Nephron progenitor cell (in vitro differentiated cells): ENCODE measurements at places on chromosomes 2 and 18.

- no peak for DNase-seq
- H3K4me3 ChIP-seq: no peak overlapping the region
- peaks cover 46% of the 10 kb centered on the region for H3K36me3 ChIP-seq
- H3K27ac ChIP-seq: no peak overlapping the region
Measured at GRCh38 chr2:127953849-127954248, 68.1 kb upstream of the AMMECR1L start.

DNA sequence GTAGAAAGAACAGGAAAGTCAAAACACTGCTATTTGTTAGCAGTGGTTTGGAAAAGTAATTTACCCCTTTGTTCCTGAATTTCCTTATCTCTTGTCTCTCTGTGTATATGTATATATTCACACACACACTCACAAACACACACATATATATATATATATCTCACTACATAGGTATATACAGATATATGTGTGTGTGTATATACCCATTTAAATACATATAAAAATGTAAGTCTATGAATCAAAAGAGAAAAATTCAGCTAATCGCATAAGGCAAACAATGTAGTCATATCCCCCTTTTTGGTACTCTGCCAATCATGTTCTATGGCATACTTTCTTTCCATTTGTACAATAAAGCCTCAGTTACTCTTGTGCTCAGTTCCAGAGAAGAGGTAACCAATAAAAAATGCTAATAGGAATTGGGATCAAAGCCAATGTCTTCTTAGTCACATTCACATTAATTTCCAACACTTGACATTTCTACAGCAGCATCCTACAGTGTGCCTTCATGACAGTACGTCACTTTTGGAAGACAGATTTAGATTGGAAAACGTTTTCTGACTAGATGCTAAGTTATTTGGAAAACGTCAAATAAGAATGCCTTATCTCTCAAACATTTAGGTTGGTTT lies 94.6 kb downstream of the MC4R start:
- no peak for DNase-seq
- no peak overlapping the region for H3K27ac ChIP-seq
- no peaks in the 10 kb centered on the region for H3K27me3 ChIP-seq
- no peaks in the 10 kb centered on the region for H3K4me1 ChIP-seq

GRCh38 chr2:197426723-197427603 lies 7.9 kb downstream of the SF3B1 start:
- H3K36me3 ChIP-seq: peaks cover 34% of the 10 kb centered on the region
- H3K27ac ChIP-seq: peak overlapping the region; percentile 84
- DNase-seq: no peak
- peaks cover 33% of the 10 kb centered on the region for H3K4me1 ChIP-seq
- H3K4me3 ChIP-seq: no peak overlapping the region

DNA sequence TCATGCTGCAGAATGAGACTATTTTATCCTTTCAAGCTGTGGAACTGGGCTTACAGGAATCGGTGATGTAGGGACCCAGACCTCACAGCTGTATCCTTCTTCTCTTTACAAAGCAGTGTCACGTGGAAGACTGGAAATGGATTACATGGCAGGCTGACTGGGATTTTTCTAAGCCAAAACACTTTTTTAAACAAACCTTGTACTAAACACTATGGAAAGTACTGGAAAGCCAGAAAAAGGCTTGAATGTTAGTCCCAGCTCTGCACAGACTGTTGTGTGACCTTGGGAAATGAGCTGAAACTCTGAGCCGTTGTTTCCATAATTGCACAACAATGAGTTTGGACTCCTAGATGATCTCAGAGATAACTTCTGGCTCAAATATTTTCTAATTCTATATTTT lies 7.6 kb upstream of the ADAM23 start:
- no peaks in the 10 kb centered on the region for H3K36me3 ChIP-seq
- DNase-seq: no peak
- H3K27me3 ChIP-seq: peaks cover 19% of the 10 kb centered on the region

DNA sequence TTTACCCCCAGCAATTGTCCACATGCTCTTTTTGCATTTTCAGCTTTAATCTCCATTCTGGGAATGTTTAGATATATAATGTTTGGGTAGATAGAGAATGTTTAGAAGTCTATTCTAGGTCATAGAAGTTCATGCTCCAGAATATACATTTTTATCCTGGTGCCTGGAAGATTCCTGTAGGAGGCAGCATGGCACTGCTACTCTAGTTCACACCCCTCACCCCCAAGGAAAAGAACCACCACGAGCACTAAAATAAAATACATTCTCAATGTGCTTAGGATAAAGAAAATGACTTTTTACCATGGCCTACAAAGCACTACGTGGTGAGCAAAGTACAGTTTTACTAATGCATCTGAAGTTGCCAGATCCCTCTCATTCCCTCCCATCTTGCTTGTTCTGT lies 53.8 kb downstream of the MYO1B start:
- DNase-seq: no peak
- H3K27ac ChIP-seq: peak overlapping the region; percentile 43
- H3K27me3 ChIP-seq: no peaks in the 10 kb centered on the region
- no peak overlapping the region for H3K4me3 ChIP-seq
- peaks cover 54% of the 10 kb centered on the region for H3K36me3 ChIP-seq

- H3K27me3 ChIP-seq: no peaks in the 10 kb centered on the region
- H3K4me3 ChIP-seq: no peak overlapping the region
- DNase-seq: no peak
- H3K36me3 ChIP-seq: peaks cover 33% of the 10 kb centered on the region
- H3K27ac ChIP-seq: no peak overlapping the region
Measured at GRCh38 chr2:169900686-169901085, 73.4 kb downstream of the UBR3 start.

DNA sequence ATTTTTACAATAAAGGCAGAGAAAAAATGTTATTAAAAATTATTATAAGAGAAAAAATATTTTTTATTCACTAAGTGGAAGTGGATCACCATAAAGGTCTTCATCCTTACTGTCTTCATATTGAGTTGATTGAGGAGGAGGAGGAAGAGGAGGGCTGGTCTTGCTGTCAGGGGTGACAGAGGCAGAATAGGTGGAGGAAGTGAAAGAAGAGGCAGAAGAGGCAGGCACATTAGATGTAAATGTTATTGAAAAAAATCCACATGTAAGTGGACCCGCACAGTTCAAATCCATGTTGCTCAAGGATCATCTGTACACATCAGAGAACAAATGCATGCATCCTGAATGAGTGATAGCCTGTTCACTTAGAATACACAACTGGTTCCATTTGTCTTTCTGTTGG lies 6.4 kb upstream of the SPATS2L start:
- no peak for DNase-seq
- peaks cover 11% of the 10 kb centered on the region for H3K27me3 ChIP-seq
- H3K27ac ChIP-seq: no peak overlapping the region
- no peaks in the 10 kb centered on the region for H3K36me3 ChIP-seq
- H3K4me1 ChIP-seq: peaks cover 5% of the 10 kb centered on the region
- H3K4me3 ChIP-seq: no peak overlapping the region

- H3K27ac ChIP-seq: peak overlapping the region; percentile 52
- no peak for DNase-seq
- H3K4me1 ChIP-seq: peaks cover 16% of the 10 kb centered on the region
- H3K27me3 ChIP-seq: no peaks in the 10 kb centered on the region
- H3K36me3 ChIP-seq: peaks cover 58% of the 10 kb centered on the region
- H3K4me3 ChIP-seq: peak overlapping the region; percentile 28
Measured at GRCh38 chr2:138536302-138536701, 34.7 kb downstream of the SPOPL start.

- no peaks in the 10 kb centered on the region for H3K36me3 ChIP-seq
- no peak overlapping the region for H3K4me3 ChIP-seq
- H3K4me1 ChIP-seq: no peaks in the 10 kb centered on the region
- DNase-seq: no peak
- peaks cover 10% of the 10 kb centered on the region for H3K27me3 ChIP-seq
- no peak overlapping the region for H3K27ac ChIP-seq
Measured at GRCh38 chr2:129502781-129503180, 476.7 kb upstream of the RAB6C start.

GRCh38 chr18:7071600-7071999 lies 46.0 kb downstream of the LAMA1 start:
- H3K4me3 ChIP-seq: no peak overlapping the region
- peaks cover 5% of the 10 kb centered on the region for H3K27me3 ChIP-seq
- H3K36me3 ChIP-seq: peaks cover 18% of the 10 kb centered on the region
- no peak for DNase-seq
- no peaks in the 10 kb centered on the region for H3K4me1 ChIP-seq

DNA sequence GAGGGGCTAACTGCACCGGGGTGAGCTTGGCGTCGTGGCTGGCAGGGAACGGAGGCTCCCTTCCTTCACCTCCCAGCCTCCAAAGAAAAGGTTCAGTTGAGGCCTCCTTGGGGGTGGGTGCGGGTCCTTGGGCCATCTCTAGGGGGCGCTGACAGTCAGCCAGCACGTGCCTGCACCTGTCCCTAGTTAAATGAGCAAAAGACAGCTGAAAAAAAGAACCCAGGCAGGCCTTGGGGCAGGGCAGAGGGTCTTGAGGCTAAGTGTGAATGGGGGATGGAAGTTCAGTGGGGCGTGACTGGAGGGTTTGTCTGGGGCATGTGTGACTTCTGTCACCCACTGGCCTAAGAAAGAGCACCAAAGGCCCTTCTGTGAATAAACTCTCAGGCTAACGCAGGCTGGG lies 56.4 kb downstream of the ZFP36L2 start:
- H3K4me1 ChIP-seq: peaks cover 58% of the 10 kb centered on the region
- peak overlapping the region; percentile 32 for H3K27ac ChIP-seq
- no peak overlapping the region for H3K4me3 ChIP-seq
- H3K36me3 ChIP-seq: no peaks in the 10 kb centered on the region

GRCh38 chr2:165901620-165902298 lies 51.8 kb downstream of the TTC21B start:
- no peaks in the 10 kb centered on the region for H3K27me3 ChIP-seq
- H3K27ac ChIP-seq: peak overlapping the region; percentile 29
- H3K4me1 ChIP-seq: peaks cover 15% of the 10 kb centered on the region
- DNase-seq: no peak

DNA sequence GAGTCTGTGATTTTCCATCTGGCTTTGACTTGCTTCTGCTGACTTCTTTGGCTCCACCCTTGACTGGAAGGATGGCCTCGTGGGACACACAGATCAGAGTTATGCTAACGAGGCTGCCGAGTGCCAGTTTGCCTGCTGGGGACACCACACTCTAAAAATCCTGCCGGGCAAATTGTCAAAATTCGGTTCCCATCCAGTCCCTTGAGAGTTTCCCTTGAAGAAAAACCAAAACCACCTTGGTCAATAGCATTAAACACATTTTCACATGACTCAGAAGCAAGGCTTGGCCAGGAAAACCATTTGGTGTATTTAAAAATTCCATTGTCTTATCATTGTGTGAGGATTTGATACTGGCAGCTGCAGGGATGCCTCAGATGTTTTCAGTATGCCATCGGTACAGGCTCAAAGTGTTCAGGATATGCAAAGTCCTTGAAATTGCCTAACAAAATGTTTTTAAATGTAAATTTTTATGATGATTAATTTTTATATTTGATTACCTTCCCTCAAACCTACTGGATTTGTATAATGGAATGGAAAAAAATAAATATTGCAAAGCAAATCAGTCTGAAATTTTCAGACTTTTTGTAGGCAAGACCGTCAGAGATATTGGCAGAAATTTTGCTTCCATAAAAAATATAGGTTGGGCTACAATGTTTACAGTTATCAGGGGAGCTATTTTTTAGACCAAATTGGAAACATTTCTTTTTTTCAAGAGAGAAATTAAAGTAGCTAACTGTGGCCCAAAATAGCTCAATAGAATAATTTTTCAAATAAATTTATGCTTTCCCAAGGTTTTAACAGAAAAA lies 41.6 kb downstream of the KCNE4 start:
- DNase-seq: no peak
- peaks cover 36% of the 10 kb centered on the region for H3K4me1 ChIP-seq
- H3K27me3 ChIP-seq: no peaks in the 10 kb centered on the region
- peaks cover 5% of the 10 kb centered on the region for H3K36me3 ChIP-seq
- no peak overlapping the region for H3K27ac ChIP-seq

GRCh38 chr18:8806100-8806797 lies 100.9 kb downstream of the MTCL1 start:
- H3K4me3 ChIP-seq: no peak overlapping the region
- peaks cover 18% of the 10 kb centered on the region for H3K36me3 ChIP-seq
- peaks cover 10% of the 10 kb centered on the region for H3K27me3 ChIP-seq
- DNase-seq: no peak
- no peak overlapping the region for H3K27ac ChIP-seq

DNA sequence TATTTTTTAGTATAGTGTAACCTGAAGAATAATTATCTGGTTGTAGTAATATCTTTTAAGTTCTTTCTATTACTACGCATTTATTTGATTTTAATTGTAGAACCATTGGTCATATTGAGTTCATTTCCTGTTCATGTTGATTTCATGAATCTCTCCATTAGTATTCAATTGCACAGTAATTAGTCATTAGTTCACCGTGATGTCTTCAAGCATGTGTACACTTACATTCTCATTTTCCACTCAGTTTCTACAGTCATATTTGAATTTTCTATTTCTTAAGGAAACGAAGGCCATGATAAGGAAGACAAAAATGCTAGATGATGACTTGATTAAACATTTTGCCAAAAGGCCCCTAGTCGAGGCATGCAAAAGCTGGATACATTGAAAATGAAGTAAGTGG lies 333.7 kb upstream of the FANCL start:
- H3K36me3 ChIP-seq: no peaks in the 10 kb centered on the region
- H3K4me3 ChIP-seq: no peak overlapping the region
- H3K4me1 ChIP-seq: no peaks in the 10 kb centered on the region
- H3K27ac ChIP-seq: no peak overlapping the region

GRCh38 chr18:35979112-35979511 lies 6.6 kb downstream of the RMP24 start:
- H3K4me3 ChIP-seq: no peak overlapping the region
- no peak for DNase-seq
- peaks cover 81% of the 10 kb centered on the region for H3K36me3 ChIP-seq
- H3K4me1 ChIP-seq: peaks cover 3% of the 10 kb centered on the region
- H3K27ac ChIP-seq: no peak overlapping the region
- peaks cover 2% of the 10 kb centered on the region for H3K27me3 ChIP-seq

DNA sequence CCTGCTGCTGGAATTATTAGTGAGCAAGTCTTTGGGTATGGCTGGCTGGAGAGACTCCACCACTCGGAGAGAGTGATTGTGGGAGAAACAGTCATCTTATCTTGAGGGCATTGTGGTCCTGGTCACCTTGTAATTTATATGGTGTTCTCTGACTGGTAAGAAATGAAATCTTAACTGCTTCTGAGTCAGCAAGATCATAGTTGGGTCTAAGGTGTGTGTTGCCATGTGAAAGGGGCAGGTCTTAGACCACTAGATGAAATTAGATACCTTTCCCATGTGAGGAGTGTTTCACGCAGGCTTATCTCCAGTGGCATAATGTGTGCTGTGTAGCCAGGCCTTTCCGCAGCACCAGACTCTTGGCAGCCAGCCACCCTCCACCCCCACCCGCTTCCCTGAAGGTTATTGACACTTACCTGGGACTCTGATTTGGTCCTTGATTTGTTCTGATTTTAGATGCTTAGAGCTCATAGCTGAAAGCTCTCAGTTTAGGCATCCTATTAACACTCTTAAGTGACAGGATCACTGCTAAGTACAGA lies 7.7 kb downstream of the MAPRE3 start:
- H3K4me3 ChIP-seq: no peak overlapping the region
- no peak overlapping the region for H3K27ac ChIP-seq
- no peaks in the 10 kb centered on the region for H3K36me3 ChIP-seq
- H3K4me1 ChIP-seq: peaks cover 4% of the 10 kb centered on the region
- H3K27me3 ChIP-seq: peaks cover 23% of the 10 kb centered on the region
- DNase-seq: no peak
